ENCODE measurements at places on chromosomes 3 and 15. TPM values are rescaled to one million over a fixed set of nuclear protein-coding genes. Genes with fewer than 3 reads are reported as not detected.

The GPR156 gene
- total RNA-seq: 0.24 TPM

The GOLGA6L7 gene
- total RNA-seq: not detected

The CHDH gene
- 3.1 TPM for total RNA-seq

The TMA7 gene
- total RNA-seq: 267 TPM

The XCR1 gene
- total RNA-seq: not detected

The VGLL3 gene
- total RNA-seq: 12.1 TPM

The REC114 gene
- not detected for total RNA-seq

The NANOGP8 gene
- not detected for total RNA-seq

The IL5RA gene
- total RNA-seq: not detected

The CD86 gene
- not detected for total RNA-seq

The ERICH6 gene
- total RNA-seq: not detected

The ST3GAL6 gene
- 1.4 TPM for total RNA-seq

The LRRC2 gene
- not detected for total RNA-seq

The SYNPR gene
- total RNA-seq: not detected

The PGBD4 gene
- 1.2 TPM for total RNA-seq

The AP3S2 gene
- 44.2 TPM for total RNA-seq

The TM4SF4 gene
- 42.5 TPM for total RNA-seq

The MYL3 gene
- total RNA-seq: 0.15 TPM

The SLC51A gene
- not detected for total RNA-seq

The STRIT1 gene
- not detected for total RNA-seq

The CHRNB4 gene
- 1.4 TPM for total RNA-seq

The CCDC39 gene
- not detected for total RNA-seq

The ROBO2 gene
- total RNA-seq: not detected

The HRG gene
- not detected for total RNA-seq

The SLC9C1 gene
- not detected for total RNA-seq

The MST1 gene
- 1.9 TPM for total RNA-seq

The SLC28A2 gene
- total RNA-seq: not detected

The CHRNA5 gene
- total RNA-seq: 34.3 TPM

The PAQR9 gene
- total RNA-seq: 2.2 TPM

The PLSCR2 gene
- total RNA-seq: not detected

The ACAP2 gene
- 7.0 TPM for total RNA-seq

The CRYGS gene
- total RNA-seq: 0.85 TPM
